Caco-2 (cell line): ENCODE measurements at places on chromosomes 12 and 14.

DNA sequence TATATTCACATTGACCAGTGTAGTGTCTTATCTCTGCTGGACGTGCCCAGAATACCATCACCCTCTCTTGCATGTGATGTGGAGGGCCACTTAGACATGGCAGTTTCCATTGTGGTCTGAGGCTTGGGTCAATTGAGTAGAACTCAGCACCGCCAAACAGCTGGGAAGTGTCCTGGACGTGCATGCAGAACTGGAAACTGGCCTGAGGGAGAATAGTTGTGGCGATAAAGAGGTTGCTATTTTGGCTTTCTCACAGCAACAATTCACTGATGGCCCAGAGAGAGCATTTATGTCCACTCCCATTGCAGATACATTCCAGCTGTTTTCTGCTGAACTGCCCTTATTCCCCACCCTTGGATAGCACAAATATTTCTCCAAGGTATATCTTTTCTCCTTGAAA is 210.1 kb upstream of the DAAM1 start:
- no peak for DNase-seq

- DNase-seq, result no peak
Measured at GRCh38 chr12:93256256-93256969, 121.3 kb upstream of the NUDT4 start.

GRCh38 chr12:15194456-15195368 is 26.5 kb downstream of the RERG start:
- DNase-seq, result no peak

GRCh38 chr12:12726555-12727093 is 9.5 kb downstream of the CDKN1B start:
- no peak for DNase-seq

GRCh38 chr14:73785336-73785833 is 66.2 kb upstream of the PTGR2 start:
- DNase-seq, result no peak

GRCh38 chr12:119229837-119230236 is 51.1 kb downstream of the HSPB8 start:
- peak; percentile 77 for DNase-seq

DNA sequence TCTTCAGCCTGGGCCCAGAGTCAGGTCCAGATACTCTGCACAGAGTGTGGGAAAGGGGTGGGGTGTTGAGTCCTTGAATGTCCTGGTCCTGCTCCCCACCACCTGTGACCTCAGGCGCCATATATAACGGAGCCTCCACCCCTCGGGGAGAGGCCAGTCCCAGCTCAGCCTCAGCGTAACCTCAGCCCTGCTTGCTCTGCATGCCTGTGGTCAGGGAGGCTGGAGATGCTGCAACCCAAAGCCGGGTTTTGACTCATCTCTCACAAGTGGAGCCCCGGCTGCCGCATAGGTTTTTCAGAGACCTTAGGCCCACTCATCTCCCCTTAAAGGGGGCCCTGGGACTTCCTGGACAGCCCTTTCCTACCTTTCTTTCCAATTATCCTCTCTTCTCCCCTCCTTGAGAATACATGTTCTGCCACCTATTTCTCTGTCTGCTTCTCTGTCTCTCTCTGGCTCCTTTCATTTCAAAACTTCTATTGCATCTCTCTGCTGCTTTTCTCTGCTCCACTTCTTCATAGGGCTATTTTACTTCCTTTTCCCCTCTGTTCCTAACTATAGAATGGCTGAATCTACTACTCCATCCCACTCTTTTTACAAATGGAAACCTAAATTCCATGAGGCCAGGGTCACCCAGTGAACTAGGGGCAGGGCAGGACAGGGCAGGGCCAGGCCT is 1.2 kb downstream of the ITGB7 start:
- no peak for DNase-seq

GRCh38 chr14:34539407-34540180 is at the start of gene EAPP:
Gene EAPP, minus strand, starts transcription at chr14:34539701. Its CDS starts 73 bp downstream, at chr14:34539628.
- DNase-seq, result peak; percentile 99

DNA sequence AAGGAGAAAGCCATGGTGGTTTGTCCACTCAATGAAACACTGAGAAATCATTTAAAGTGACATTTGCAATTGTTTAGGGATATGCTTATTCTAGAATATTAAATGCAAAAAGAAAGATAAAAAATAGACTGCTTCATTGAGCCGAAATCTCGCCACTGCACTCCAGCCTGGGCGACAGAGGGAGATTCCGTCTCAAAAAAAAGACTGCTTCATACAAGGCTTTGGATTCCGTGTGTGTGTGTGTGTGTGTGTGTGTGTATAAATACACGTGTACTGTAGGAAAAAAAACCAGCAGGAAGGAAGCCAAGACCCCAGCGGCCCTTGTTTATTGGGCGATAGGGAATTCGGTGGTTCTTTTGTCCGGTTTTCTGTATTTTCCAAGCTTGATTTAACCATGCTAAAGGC is 3.2 kb upstream of the ZNF839 start:
- peak; percentile 52 for DNase-seq

- no peak for DNase-seq
Measured at GRCh38 chr14:89303456-89304435, 113.3 kb downstream of the FOXN3 start.

DNA sequence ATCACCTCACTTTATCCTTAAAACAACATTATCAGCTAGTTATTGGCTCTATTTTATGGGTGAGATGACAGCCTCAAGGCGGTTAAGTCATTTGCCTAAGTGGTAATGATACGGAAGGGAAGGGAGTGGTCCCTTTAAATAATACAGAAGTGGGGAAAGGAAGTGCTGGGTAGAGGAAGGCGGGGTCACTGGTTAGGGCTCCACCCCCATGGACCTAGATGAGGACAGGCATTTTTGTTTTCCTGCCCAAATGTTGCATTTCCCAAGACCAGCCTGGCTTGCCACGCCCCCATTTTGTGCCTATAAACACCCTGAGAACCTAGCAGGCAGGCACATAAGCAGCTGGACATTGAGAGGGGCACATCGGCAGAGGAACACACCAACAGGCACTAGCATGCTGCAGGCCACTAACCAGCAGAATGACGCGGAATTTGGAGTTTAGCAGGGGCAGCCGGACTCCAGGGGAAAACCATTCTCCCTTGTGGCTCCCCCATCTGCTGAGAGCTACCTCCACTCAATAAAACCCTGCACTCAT is 100.9 kb downstream of the EPS8 start:
- peak; percentile 51 for DNase-seq

DNA sequence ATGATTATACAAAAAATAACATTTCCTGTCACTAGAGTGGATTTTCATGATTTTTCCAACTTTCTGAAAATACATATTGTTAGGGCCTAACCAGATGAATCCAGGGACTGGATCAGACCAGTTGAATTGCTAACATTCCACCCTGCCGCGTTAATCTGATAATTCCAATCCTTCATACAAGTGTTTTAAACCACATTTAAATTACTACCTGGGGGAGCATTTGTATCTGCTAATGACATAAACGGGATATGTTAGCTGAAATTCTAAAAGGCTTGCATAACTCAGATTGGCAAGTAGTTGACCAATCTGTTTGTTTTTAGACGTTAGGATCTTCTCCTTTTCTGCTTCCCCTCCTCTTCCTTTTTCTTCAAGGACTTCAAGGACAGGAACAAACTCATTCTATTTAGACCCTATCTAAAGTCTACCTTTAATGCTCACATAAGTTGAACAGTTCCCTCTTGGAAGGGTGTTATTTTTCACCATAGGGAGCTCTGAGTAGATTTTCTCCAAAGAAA is 239.0 kb downstream of the ADAMTS20 start:
- no peak for DNase-seq

DNA sequence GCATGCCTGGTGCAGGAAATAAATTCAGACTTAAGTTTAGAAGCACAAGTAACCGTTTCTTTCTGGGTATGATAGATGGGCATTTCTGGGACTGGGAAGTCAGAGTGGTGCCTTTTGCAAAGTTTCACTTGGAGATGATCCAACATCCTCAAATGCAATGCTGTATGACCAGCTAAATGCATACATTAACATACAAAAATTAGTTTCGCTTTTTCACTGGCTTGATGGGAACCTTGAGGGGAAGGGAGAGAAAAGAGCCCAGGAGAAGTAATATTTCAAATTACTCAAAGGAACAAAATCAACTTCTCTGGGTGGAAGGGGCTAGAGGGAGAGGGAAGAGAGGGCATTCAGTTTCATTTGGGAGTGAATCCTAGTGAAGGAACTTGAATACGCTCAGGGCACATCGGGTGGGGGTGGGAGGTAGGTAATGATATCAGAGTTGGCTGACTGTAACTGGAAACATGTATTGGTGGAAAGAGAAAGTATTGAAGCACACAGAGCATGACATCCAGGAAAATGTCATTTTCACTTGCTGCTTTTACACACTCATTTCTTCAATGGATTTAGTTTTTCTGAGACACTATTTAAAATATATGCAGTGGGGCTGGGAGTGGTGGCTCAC is 175.5 kb downstream of the PTPRO start:
- DNase-seq, result no peak

DNA sequence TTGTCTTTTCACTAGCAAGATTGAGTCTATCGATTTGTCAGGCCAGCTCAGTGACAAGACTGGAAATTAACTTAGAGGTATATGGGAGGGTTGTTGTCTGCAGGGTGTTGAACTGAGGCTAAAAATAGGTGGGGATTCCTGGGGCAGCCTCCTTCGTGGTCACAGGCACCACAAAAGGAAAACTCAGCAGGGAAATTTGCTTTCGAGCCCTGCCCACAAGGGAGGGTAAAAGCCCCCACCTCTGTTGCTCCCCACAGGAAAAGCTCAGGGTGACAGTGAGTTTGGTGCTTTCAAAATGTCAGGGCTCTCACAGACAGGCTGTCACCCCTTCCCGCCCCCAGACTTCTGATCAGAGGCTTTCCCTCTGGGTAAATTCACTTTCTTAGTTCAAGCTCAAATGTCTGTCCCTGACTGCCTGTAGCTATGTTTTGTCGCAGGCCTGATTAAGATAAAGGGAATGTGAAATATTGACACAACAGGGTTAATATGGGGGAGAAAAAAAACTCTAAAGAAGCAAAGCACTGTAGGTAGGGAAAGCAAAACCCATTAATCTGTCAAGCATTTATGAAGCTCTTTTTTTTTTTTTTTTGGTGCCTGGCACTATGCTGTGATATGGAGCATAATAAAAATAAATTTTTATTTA is 11.7 kb upstream of the NFKBIA start:
- DNase-seq, result no peak

GRCh38 chr14:85058150-85058549 is 471.8 kb upstream of the FLRT2 start:
- DNase-seq, result no peak

DNA sequence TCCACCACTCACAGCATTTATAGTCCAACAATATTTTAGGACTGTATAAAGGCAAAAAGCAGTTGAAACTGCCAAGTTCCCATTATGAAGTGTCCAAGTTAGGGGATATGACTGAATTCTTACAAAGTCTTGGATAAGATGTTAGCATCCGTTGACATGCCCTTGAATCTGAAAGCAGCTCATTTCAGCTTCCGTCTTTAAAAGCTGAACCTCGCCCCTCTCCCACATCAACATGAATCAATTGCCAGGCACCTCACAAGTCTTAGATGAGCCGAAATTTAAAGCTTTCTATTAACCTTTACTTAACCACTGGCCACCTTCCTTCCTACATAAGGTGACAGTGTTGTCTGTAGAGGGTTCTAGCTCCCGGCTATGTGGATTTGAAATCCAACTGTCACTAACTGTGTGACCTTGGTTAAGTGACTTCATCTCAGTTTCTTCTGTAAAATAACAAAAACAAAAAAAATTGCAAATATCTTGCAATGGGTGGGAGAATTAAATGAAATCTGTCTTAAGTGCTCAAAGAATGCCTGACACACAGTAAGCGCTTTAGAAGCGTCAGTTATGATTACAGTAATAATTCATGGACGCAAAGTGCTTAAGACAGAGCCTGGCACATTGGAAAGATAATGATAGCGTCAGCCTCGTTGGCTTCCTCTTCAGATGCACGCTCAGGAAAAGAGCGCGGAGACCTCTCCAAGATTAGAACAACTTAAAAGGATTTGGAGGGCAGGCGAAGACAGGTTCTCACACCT is 1.2 kb downstream of the PPP1CC start:
- no peak for DNase-seq

GRCh38 chr12:130832561-130833209 is 6.4 kb downstream of the STX2 start:
- peak; percentile 49 for DNase-seq

GRCh38 chr14:106879241-106879640 is 1352.9 kb downstream of the TMEM121 start:
- peak; percentile 82 for DNase-seq

- no peak for DNase-seq
Measured at GRCh38 chr12:122982477-122982815, 2.0 kb downstream of the ARL6IP4 start.

DNA sequence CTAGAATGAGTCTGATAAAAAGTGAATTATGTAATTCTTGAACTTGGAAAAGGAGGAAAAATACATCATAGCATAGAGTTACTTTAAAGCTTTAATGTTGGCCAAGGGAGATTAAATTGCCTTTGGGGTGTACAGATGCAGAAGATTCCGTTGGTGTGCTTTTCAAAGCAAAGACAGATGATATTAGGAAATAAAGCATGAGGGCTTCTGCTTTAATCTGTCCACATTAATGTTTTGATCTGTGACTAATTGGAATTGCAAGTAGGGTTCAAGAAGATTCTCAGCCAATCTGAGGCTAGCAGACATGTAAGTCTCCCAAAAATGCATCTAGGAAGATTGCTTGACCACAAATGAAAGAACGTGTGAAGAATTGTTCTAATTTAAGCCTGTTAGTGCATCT is 35.2 kb downstream of the LGR5 start:
- DNase-seq, result no peak
